Hepatic stellate cell (primary cell): ENCODE measurements at places on chromosomes 7 and 10.

DNA sequence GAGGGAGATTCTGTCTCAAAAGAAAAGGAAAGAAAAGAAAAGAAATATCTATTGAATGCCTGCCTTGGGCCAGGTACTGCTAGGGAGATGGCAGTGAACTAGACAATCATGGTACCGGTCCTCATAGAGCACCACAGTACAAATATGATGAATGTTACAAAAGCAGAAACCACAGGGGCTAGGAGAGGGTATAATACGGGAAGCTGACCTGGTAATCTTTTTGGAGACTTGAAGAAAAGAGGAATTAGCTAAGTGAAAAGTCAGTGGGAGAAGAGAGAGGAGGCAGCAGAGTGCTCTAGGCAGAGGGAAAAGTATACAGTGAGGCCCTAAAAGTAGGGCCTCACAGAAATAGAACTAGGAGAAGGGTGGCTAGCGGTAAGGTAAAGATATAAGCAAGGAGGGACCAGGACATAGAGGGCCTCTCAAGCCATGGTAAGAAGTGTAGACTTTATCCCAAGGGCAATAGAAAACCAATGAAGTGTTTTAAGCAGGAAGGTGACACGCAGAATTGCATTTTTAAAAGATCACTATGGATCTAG is 42.8 kb upstream of the WNT8B start:
- no peak for DNase-seq

DNA sequence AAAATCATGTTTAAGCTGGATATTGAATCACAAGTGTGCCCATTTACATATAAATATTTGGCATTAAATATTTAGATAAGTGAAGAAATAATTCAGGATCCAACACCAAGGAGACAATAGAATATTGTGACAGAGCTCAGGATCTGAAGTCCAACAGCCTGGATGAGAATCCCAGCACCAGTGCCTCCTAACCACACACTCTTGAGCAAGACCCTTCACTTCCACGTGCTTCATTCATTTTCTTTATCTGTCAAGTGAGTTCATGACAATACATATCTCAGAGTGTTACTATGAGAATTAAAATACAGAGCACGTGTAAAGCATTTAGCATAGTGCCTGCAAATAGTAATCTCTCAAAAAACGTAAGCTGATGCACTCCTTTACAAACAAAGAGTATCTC is 78.4 kb upstream of the IKZF1 start:
- no peak for DNase-seq

DNA sequence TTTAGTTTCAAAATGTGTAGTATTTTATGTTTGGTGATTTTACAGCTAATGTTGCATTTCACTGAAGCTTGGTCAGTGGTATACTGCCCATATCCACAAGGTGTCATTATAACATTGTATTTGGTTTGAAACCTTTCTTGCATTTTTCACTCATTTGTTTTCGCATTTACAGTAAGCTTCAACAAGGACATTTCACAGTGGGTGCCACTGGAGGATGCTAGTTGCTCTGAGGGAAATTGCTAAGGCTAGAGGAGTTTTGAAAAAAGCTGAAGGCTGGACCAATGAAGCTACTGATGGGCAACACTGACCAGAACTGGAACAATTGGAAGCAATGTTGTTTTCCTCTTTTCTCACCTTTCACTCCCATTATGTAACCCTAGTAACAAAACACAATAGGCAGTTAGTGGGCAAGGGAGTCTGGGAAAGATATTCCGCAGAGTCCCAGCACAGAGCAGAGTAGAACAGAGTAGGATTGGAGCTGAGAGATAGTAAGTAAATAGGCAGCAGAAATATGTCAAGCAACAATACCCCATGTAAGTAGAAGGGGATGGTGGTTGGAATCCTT is 23.6 kb upstream of the SRI start:
- peak; percentile 16 for DNase-seq

DNA sequence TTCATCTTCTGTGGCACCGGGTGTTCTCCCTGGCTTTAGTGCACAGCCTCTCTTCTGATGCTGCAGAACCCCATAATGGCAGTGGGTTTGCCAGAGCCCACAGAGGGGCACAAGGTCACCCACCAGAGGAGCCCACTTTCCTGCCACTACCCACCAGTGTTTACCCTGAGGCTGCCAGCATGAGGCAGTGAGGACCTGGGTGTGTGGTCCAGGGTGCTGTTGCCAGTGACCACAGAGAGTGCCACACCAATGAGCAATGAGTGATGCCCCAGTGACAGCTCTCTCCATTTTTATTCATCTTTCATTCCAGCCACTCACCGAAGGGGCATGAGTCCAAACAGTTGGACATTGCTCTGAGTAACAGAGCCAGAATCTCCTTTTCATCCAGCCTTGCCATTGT is 34.8 kb downstream of the MTURN start:
- DNase-seq: peak; percentile 16

GRCh38 chr10:75546004-75546403 is 114.6 kb downstream of the LRMDA start:
- DNase-seq: no peak

DNA sequence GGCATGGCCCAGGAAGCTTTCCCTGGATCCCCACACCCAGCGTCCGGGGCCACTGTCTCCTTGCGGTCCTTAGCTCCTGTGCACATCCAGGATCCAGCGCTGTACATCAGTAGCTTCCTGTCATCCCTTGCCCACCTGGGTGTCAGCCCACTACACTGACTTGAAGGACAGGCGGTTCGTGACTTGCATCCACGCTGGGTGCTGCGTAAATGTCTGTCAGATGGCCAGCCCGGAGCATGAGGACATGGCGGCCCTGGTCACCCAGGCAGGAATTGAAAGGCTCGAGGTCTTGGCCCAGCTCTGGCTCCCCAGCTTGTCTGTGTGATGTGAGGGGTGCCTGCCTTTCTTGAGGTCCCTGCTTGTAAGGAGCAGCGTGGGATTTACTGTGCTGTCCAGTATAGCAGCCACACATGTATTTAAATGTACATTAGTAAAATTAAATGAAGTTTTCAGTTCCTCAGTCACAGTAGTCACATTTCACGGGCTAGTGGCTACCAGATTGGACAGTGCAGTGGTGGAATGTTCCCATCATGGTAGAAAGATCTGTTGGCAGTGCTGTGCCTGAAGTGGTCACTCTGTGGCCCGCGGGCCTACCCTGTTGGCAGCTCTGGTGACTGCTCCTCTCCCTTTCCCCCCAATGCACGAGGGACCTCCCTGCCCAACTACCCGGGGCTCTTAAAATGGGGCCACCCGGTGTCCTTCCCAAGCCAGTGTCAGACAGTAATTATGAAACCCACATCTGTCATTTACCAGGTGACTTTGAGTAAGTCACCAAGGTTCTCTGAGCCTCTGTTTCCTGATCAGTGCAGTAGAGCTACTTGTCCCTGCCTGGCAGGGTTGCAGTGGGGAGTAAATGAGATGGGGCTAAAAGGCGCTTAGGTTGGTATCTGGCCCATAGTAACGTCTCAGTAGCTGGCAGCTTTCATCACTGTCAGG is 97.8 kb upstream of the PPIF start:
- DNase-seq: no peak

DNA sequence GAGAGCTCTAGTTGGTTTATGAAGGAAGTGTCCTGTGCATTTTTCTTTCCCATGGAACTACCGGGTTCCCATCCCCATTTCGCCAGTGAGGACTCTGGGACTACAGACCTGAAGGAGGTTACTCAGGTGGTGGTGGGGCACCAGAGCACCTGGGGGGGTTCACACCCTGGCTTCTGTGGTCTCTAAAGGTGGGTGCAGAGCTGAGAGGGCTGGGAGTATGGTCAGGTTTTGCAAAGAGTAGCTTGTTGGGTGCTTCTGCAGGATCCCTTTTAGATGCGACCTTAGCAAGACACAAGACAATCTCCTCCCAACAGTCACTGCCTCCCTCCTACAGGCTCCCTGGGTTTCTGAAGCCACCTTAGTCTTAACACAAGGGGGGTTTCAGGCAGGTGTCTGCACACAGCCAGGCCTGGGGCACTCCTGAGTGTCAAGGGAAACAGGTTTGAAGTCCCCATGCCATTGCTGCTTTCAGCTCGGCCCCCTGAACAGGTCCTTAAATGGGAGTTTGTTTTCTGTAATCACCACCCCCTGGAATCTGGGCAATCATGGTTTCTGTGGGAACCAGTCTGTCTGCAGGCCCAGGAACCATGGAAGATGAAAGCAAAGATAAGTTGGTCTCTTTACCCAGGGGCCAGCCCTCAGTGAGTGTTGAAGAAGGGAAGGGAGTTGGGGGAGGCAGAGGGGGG is 9.9 kb upstream of the CXCL12 start:
- no peak for DNase-seq

DNA sequence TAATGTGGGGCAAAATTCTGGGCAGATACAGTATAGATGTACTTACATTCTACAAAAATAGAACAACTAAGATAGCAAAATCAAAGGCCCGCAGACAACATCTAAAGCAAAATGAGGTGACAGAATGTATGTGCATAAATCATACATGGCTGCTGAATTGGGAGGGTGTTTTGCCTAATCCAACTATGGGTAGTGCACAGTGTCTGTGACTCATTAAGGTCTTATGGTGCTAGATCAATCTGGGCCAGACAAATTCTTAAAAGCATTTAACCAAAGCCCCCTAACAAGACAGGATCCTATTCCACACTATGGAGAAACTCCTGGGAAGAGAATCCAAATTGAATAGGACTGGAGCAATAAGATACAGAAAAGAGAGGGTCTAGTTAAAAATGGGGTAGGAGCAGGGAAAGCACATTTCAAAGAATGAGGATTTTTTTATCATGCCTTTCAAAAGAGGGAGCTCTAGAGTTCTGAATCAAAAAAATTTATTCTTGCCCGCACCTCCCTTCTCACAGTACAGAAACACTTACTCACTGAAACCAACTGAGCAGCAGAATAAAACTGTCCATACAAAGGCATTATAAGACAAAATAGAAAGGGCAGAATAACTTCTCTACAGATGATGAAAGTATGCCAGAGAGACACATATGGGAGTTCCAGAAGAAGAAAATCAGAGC is 181.3 kb downstream of the RNLS start:
- no peak for DNase-seq

DNA sequence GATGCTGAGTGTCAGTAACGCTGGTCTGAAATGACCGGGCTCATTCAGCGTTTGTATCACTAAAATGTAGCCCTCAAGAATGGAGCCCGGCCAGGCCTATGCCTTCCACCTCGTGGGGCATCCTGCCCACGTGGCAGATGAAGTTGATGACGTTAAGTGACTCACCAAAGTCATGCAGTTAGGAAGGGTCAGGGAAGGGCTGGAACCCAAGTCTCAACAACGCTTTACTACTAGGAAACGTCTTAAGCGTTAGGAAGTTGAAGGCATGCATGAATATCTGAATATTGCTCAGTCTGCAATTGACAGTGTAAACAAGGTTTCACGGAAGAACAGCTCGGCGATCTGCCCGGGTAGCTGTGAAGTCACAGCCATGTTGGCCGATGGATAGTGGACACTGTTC is 14.0 kb upstream of the UBE3C start:
- DNase-seq: no peak

GRCh38 chr10:58152673-58153263 is 114.9 kb downstream of the IPMK start:
- peak; percentile 5 for DNase-seq

GRCh38 chr7:138945154-138945553 is 36.0 kb downstream of the KIAA1549 start:
- no peak for DNase-seq

DNA sequence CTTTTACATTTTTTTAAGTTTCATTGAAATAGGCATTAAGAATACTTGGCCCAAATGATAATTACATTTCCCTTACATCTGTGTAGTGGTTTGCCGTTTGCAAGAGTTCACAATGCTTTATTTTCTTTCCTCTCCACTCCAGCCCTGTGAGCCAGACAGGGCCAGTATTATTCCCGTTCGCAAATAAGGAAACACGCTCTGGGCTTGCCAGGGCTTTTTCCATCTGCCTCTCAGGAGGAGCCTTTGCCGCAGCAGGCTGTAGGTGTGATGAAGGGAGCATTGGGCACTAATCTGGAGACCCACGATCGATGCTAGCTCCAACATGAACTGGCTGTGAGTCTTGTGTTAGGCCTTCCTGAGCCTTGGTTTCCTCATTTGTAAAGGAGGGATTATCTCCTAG is 154.4 kb downstream of the GALNT17 start:
- DNase-seq: no peak

GRCh38 chr10:22503315-22504088 is 158.2 kb downstream of the SPAG6 start:
- DNase-seq: no peak

DNA sequence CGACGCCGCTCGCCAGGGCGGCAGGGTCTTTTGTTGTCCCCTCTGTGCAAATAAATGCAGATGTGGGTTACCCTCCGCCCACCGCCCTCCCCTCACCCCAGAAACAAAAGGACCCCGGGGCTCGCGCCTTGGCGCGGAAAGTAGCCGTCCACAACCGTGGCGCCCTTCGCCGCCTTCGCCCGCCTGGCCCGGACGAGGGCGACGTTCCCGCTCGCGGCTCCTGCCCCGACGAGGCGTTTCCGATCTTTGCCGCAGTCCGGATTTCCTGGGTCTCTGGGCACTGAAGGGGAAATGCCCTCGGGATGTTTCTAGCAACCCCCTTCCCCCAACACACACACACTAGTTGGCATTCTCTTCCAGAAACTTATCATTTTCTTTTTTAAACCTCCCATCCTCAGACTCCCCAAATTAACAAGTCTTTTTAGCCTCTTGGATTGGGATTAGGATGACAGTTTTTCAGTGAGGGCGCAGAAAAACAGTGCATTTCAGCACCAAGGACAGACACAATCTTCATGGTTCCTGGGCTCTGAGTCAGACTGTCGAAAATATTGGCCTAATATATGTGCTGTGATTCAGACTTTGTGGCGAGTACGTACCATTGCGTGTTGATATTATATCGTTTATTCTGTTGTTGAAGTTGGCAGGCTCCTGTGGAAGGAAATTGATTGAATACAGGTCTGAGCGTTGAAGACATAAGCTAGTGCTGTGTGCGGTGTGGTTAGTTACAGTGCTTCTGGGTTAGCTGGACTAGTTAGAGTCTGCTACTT is 771 bp downstream of the PHYHIPL start:
- DNase-seq: peak; percentile 66

GRCh38 chr10:13219685-13220670 is 14.2 kb downstream of the UCMA start:
- no peak for DNase-seq
